ENCODE measurements at places on chromosomes 6 and 20.

GRCh38 chr20:47356526-47357295 is at the start of gene ZMYND8:
Gene ZMYND8 (minus strand): TSS chr20:47356699. CDS start chr20:47356670, 29 bp downstream.
- H3K36me3 ChIP-seq, result no peaks in the 10 kb centered on the region
- no peaks in the 10 kb centered on the region for H3K27me3 ChIP-seq
- peak within 1 kb of the TSS; percentile 52 for H3K4me3 ChIP-seq
- H3K27ac ChIP-seq, result peak within 1 kb of the TSS; percentile 92
- peak; percentile 94 for DNase-seq

DNA sequence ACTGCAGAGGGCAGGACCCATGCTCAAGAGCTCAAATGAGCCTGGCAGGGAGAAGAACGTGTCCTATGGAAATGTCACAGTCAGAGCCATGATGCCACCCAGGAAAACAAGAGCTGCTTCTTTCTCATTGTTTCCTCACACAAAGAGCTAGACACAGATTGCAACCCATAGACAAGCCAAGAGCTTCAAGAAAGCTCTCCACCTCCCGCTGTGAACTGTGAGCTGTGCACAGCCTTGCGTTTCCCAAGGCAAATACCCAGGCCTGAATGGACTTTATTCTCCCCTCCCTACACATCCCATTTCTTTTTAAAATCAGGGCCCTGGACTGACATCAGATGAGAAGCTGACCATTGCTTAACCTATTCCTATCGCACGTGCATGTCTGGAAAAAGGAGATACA is 388.8 kb downstream of the RNGTT start:
- no peak for DNase-seq
- H3K27ac ChIP-seq, result no peak overlapping the region
- no peaks in the 10 kb centered on the region for H3K27me3 ChIP-seq

DNA sequence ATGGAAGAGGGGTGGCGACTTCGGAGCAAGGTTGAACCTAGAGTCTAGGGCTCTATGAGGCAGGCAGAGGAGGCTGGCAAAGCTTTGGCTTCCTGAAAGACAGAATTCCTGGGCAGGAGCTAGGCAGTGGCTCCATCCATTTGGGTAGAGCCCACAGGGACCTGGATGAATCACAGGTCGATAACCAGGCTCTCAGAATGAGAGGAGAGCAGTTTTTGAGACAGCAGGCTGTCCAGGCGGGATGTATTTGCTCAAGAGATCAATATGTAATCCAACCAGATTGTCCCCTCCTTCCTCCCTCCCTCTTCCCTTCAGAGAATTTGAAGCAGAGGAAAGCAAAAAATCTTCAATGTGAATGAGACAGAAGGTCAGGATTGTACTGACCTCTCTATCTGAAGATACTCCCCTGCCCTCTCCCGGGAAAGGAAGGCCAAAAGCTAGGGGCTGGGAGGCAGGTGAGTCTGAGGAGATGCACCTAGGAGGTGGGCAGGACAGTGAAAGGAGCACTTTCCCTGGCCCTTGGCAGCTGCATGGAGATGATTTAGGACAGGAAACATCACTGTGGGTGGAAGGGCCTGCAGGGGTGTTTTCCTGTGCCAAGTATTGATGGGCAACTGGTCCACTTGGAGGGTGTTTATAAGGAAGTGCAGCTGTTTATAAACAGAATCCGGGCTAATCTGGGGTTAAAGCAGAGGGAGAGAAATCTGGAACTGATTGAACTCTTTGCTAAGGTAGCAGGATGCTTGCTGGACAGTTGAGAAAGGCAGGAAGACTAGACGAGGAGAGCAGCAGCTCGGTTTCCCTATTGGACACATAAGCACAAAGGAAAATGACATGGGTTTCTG is 212.4 kb upstream of the LRFN2 start:
- H3K27me3 ChIP-seq, result no peaks in the 10 kb centered on the region
- DNase-seq, result no peak
- no peaks in the 10 kb centered on the region for H3K36me3 ChIP-seq
- H3K4me3 ChIP-seq, result no peak overlapping the region

DNA sequence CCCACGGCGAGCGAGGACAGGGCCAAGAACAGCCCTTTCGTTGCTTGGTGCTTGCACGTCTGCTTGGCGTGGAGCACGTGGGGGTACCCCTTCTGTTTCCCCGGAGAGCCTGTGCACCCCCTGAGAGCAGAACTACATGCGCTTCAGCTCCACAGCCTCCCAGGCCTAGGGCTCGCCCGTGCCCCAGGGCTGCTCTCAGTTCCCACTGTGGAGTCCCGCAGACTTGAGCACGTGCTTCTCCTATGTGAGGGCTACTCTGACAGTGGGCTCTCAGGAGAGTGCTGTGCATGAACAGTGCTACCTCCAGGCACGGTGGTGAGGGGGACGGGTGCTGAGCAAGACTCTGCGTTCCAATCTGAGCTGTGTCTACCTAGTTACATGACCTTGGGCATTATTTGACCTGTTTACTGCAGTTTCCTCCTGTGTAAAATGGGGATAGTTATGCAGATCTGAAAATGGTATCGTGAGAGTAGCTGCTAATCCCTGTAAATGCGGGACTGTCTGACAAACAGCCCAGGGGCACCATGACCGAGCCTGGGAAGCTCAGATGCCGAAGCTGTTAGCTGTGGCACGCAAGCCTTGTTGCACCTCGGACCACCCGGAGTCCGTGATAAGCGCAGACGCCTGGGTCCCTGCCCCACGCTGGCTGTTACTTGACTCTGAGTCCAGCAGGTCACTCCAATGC is 82.4 kb downstream of the IRF4 start:
- H3K4me1 ChIP-seq, result peaks cover 11% of the 10 kb centered on the region
- no peaks in the 10 kb centered on the region for H3K36me3 ChIP-seq
- no peak overlapping the region for H3K4me3 ChIP-seq
- H3K27me3 ChIP-seq, result no peaks in the 10 kb centered on the region
- no peak overlapping the region for H3K27ac ChIP-seq
- no peak for DNase-seq

GRCh38 chr6:166615059-166615770 is 11.8 kb downstream of the RPS6KA2 start:
- H3K36me3 ChIP-seq, result no peaks in the 10 kb centered on the region
- H3K27me3 ChIP-seq, result no peaks in the 10 kb centered on the region
- no peak overlapping the region for H3K4me3 ChIP-seq
- H3K27ac ChIP-seq, result no peak overlapping the region

GRCh38 chr6:4304927-4305455 is 169.6 kb upstream of the ECI2 start:
- no peaks in the 10 kb centered on the region for H3K27me3 ChIP-seq
- no peaks in the 10 kb centered on the region for H3K36me3 ChIP-seq
- DNase-seq, result no peak
- no peaks in the 10 kb centered on the region for H3K4me1 ChIP-seq
- no peak overlapping the region for H3K4me3 ChIP-seq

Data from common myeloid progenitor, CD34-positive (primary cell).